Activated naive CD8-positive, alpha-beta T cell treated with anti-CD3 and anti-CD28 coated beads for 36 hours (primary cell): ENCODE measurements at places on chromosomes 4 and X.

GRCh38 chrX:46325312-46325877, 219.8 kb downstream of the ZNF674 start:
- H3K4me1 ChIP-seq = peaks cover 39% of the 10 kb centered on the region
- peak overlapping the region; percentile 74 for H3K27ac ChIP-seq
- DNase-seq = peak; percentile 55
- no peaks in the 10 kb centered on the region for H3K27me3 ChIP-seq

DNA sequence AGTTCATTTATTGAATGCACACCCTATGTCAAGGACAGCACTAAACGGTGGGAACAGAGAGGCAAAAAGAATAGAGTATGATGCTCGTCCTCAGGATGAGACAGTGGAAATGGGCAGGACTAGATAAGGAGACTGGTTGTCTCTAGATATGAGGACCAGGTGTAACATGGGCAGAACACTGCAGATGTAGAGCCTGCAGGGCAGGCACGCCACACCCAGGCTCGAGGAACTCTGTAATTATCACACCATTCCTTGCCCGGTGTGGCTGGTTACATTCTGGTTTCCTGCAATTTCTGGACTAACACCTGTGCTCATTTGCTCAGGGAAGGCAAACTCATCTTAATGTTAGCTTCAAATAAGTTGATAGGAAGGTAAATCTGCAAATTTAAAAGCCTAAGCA, 334.4 kb downstream of the DHX15 start:
- no peaks in the 10 kb centered on the region for H3K4me1 ChIP-seq
- peaks cover 5% of the 10 kb centered on the region for H3K27me3 ChIP-seq
- DNase-seq = no peak
- H3K27ac ChIP-seq = no peak overlapping the region
- H3K4me3 ChIP-seq = no peak overlapping the region

GRCh38 chr4:1793496-1793840, 375 bp downstream of the FGFR3 start:
- H3K27me3 ChIP-seq = peaks cover 21% of the 10 kb centered on the region
- no peak overlapping the region for H3K27ac ChIP-seq
- DNase-seq = peak; percentile 36
- no peaks in the 10 kb centered on the region for H3K4me1 ChIP-seq

GRCh38 chr4:140138428-140138827, 15.6 kb downstream of the MAML3 start:
- H3K27me3 ChIP-seq = no peaks in the 10 kb centered on the region
- H3K4me1 ChIP-seq = peaks cover 34% of the 10 kb centered on the region
- no peak overlapping the region for H3K4me3 ChIP-seq
- no peak overlapping the region for H3K27ac ChIP-seq

GRCh38 chr4:83722730-83723269, 186.9 kb downstream of the GPAT3 start:
- H3K27ac ChIP-seq = no peak overlapping the region
- no peak overlapping the region for H3K4me3 ChIP-seq
- H3K27me3 ChIP-seq = peaks cover 33% of the 10 kb centered on the region
- no peaks in the 10 kb centered on the region for H3K4me1 ChIP-seq
- no peak for DNase-seq
- H3K36me3 ChIP-seq = no peaks in the 10 kb centered on the region

DNA sequence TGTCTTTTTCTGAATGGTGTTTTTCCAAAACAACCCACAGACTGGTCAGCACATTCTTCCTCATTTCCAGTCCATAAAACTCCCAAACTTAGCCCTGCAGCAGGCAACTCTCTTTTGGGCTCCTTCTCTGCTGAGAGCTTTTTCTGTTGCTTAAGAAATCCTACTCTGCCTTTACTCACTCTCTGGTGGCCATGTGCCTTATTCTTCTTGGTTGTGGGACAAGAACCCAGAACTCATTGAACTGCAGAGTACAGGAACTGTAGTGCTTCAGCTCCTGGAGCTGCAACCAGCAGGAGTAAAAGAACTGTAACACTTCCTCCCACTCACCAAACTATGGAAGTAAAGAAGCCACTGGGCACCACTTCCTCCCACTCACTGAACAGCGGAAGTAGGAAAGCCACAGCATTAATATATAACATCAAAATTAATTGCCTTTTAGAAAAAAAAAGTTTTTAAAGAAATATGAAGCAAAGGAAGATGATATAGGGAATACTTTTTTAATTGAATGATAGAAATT, 864.1 kb upstream of the PCDH10 start:
- no peaks in the 10 kb centered on the region for H3K27me3 ChIP-seq
- no peaks in the 10 kb centered on the region for H3K4me1 ChIP-seq
- no peak overlapping the region for H3K4me3 ChIP-seq
- H3K27ac ChIP-seq = no peak overlapping the region
- no peak for DNase-seq
- no peaks in the 10 kb centered on the region for H3K36me3 ChIP-seq

DNA sequence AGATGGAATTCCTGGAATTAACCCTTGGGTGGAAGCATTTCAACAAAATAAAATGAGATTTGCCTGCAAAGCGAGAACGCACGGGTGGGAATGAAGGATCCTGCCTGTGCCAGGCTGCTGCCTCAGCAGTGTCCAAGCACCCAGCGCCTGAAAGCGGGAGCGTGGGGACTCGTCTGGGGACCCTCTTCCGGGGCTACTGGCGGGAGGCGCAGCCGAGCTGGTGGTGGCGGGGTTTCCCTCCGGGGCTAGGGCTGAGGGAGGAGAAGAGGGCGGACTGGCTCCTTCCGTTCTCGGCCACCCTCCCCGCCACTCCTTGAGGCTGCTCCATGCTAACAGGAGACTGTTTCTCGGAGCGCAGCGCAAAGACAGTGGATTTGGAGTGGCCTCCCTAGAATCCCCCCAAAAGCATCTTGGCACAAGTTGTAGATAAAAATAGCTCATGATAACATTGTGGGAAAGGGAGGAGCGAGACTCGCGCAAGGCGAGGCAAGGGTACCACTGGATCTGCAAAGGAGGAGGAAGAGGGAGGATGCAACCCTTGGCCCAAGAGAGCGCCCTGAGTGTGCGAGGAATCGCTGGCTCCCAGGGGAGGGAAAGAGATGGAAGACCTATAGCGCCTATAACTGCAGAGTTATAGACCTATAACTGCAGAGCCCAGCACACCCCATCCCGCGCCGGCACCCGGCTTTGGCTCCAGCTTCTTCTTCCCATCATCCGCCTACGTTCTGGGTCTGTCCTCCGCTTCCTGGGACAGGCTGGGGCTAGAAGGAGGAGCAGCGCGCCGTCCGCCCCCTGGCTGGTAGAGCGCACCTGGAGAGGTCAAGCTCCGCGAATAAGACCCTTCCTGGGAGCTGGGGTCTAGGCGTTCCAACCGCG, 1.3 kb downstream of the HS3ST1 start:
- no peak overlapping the region for H3K27ac ChIP-seq
- H3K27me3 ChIP-seq = peaks cover 40% of the 10 kb centered on the region
- DNase-seq = no peak
- H3K36me3 ChIP-seq = no peaks in the 10 kb centered on the region
- peak overlapping the region; percentile 73 for H3K4me3 ChIP-seq

DNA sequence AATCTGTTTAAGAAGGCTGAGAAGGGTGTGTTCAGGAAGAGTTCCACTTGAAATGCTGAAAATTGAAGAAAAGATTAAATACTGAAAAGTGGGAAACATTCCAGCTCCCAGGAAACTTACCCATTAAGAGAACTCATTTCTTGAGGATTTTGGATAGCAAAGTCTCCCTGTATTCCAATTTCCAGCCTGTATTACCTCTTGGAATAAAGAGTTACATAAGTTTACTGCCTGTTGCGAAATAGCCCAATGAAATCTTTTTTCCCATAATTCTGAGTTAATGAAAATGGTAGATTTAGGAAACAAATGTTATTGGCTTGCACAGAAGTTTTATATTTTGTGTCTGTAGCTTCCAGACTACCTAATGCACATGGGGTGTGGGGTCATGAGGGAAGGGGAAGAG, 12.0 kb downstream of the NHSL2 start:
- H3K27ac ChIP-seq = no peak overlapping the region
- H3K36me3 ChIP-seq = no peaks in the 10 kb centered on the region
- H3K4me3 ChIP-seq = no peak overlapping the region
- DNase-seq = no peak

GRCh38 chrX:82676386-82676785, 831.7 kb upstream of the POU3F4 start:
- no peak overlapping the region for H3K4me3 ChIP-seq
- no peak overlapping the region for H3K27ac ChIP-seq
- no peaks in the 10 kb centered on the region for H3K4me1 ChIP-seq
- H3K36me3 ChIP-seq = no peaks in the 10 kb centered on the region
- H3K27me3 ChIP-seq = no peaks in the 10 kb centered on the region

- H3K4me1 ChIP-seq = no peaks in the 10 kb centered on the region
- H3K27me3 ChIP-seq = no peaks in the 10 kb centered on the region
- no peak overlapping the region for H3K4me3 ChIP-seq
- no peak for DNase-seq
Measured at GRCh38 chr4:138561276-138561880, 319.2 kb upstream of the SLC7A11 start.

DNA sequence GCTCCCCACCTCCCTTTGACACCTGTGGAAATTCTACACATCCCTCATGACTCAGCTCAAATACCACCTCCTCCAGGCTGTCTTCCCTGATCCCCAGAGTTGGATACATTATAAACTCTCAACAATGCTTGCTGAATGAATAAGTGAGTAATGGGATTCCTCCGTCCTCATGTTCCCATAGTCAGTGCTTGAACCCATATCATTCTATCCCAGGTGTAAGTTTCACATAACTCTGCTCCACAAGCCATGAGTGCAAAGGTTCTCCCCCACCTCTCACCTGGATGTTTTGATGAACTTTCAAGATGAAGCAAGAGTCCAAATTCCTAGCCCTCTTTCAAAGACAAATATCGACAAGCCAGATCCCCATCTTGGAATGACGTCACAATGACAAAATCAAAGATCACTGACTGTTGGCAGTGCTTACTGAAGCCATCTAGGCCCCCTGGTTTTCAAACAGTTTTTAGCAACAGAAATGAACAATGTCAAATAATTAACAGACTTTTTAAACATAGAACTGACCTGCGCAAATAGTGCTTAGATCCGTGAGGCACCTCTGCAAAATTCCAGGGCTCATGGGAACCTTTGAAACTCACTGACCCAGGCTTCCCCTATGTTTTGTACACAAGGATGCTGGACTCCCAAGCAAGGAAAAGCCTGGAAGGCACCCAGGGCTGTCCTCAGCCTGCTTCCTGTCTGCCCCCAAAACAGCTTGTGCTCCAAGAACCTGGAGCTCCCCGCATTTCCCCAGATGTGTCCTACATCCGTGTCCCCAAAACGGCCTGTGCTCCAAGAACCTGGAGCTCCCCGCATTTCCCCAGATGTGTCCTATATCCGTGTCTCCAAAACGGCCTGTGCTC, 4.0 kb downstream of the SLC2A9 start:
- no peak overlapping the region for H3K27ac ChIP-seq
- H3K4me3 ChIP-seq = no peak overlapping the region
- no peak for DNase-seq
- H3K4me1 ChIP-seq = peaks cover 12% of the 10 kb centered on the region
- H3K36me3 ChIP-seq = no peaks in the 10 kb centered on the region

GRCh38 chr4:33316033-33316432, 2595.9 kb downstream of the PCDH7 start:
- no peaks in the 10 kb centered on the region for H3K4me1 ChIP-seq
- H3K36me3 ChIP-seq = no peaks in the 10 kb centered on the region
- H3K4me3 ChIP-seq = no peak overlapping the region

GRCh38 chr4:108881190-108881589, 118.3 kb upstream of the ETNPPL start:
- H3K27me3 ChIP-seq = no peaks in the 10 kb centered on the region
- no peak for DNase-seq
- no peak overlapping the region for H3K4me3 ChIP-seq
- peaks cover 5% of the 10 kb centered on the region for H3K4me1 ChIP-seq
- no peaks in the 10 kb centered on the region for H3K36me3 ChIP-seq

- DNase-seq = no peak
- H3K36me3 ChIP-seq = no peaks in the 10 kb centered on the region
- H3K4me3 ChIP-seq = no peak overlapping the region
- H3K4me1 ChIP-seq = peaks cover 2% of the 10 kb centered on the region
- no peaks in the 10 kb centered on the region for H3K27me3 ChIP-seq
Measured at GRCh38 chrX:154029439-154029838, 9.7 kb upstream of the IRAK1 start.

DNA sequence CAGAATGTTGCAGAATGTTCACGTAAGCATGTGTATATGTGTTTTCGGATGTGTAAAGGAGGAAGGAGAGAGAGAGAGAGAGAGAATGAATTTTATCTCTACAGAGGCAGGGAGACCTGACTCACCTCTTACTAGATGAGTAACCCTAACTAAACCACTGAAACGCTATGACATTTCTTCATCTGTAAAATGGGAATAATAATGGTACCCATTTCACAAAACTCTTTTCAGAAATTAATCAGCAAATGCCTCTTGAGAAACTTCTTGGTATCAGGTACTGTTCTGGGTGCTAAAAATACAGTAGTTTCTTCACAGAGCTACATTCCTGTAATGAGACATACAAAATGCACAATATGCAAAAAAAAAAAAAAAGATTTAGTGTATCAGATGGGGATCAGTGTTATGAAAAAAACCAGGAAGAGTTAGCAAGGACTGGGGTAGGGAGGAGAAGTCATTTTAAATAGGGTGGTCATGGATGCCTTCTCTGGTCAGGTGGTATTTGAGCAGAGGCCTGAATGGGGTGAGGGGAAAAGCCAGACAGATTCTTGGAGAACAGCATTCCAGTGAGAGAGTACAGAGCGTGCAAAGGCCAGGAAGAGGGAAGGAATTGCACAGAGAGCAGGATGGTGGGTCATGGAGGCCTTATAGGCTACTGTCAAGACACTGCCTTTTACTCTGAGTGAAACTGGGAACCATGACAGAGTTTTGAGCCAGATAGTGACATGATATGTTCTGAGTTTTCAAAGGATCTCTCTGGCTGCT, 84.9 kb upstream of the SPANXB1 start:
- peaks cover 1% of the 10 kb centered on the region for H3K36me3 ChIP-seq
- H3K27me3 ChIP-seq = no peaks in the 10 kb centered on the region
- H3K4me1 ChIP-seq = peaks cover 2% of the 10 kb centered on the region
- no peak for DNase-seq

GRCh38 chr4:88005076-88005475, 2.4 kb upstream of the PKD2 start:
- no peak overlapping the region for H3K4me3 ChIP-seq
- peaks cover 14% of the 10 kb centered on the region for H3K27me3 ChIP-seq
- no peak for DNase-seq
- peaks cover 13% of the 10 kb centered on the region for H3K4me1 ChIP-seq
- no peak overlapping the region for H3K27ac ChIP-seq

DNA sequence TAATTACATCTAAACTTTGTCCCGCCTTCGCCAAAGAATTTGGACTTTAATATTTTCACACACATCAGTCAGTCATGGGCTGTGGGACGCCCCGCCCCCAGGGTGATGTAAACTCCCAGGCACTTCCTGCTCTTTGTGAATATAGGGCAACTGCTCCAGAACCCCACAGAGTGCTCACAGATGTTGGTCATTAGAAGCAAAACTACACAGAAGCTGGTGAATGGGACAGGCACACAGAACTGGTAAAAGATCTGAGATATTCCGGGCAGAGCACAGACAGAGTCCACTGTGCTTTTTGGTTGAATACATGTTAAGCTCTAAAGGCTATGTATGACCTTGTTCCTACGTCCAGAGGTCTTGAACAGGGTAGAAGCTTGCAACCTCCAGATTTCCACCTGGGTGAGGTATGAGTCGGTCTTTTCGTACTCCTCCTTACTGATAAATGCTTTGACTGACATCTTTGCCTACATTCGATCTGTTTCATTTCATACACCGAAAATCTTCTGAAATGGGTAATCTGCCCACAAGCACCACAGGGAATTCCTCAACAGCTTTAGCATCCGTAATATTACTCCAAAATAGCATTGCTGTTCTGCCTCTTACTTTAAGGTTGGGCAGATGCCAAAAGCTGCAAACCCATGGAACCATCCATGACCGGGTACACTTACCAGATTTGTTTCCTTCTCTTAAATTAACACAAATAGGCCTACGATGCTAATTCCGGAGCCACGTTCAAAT, 144.6 kb downstream of the AMELX start:
- H3K4me1 ChIP-seq = no peaks in the 10 kb centered on the region
- no peak overlapping the region for H3K27ac ChIP-seq
- no peaks in the 10 kb centered on the region for H3K27me3 ChIP-seq
